HFFc6 (cell line): ENCODE measurements at places on chromosomes 1 and 21.

- DNase-seq = no peak
Observed at GRCh38 chr1:228810878-228811711, 75.8 kb downstream of the RHOU start.

- DNase-seq = no peak
Observed at GRCh38 chr1:21630571-21631343, 38.4 kb downstream of the RAP1GAP start.

DNA sequence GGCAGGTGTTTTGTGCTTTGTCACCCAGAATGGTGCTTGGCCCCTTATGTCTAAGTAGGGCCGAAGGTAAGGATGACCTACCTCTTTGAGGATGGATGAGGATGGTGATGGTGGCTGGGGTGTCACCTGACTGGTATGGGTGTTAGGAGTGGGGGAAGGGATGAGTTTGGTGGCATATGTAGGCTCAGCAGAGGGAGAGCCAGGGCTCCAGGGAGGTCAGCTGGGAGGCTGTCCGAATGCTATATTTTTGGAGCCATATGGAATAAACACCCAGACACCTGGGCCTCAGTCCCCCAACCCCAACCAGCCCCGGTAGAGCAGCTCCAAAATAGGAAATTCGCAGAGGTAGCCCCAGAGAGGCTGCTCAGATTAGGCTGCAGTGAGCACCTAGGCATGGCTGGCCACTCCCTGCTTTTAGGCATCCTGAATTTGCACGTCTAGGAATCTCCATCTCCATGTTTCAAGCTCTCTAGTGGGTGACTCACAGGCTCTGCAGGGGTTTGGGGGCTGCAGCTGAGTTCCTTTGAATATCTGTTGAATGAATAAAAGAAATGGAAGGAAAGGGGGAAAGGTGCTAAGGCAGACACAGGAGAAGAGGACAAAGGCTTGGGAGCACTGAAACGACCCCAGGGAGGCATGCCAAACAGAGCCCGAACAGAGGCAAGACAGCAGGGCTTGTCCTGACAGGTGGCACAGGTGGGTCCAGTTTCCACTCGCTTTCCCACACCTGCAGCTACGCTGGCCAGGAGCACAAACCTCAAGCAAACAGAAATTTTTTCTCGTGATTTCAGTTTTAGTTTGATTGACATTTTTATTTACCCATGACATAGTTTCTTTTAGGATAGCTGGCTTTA is 135.3 kb upstream of the EDN2 start:
- DNase-seq = no peak

- DNase-seq = no peak
Observed at GRCh38 chr1:157653494-157653873, 47.1 kb downstream of the FCRL3 start.

- peak; percentile 91 for DNase-seq
Observed at GRCh38 chr1:159889821-159890252, 10.1 kb downstream of the CFAP45 start.

DNA sequence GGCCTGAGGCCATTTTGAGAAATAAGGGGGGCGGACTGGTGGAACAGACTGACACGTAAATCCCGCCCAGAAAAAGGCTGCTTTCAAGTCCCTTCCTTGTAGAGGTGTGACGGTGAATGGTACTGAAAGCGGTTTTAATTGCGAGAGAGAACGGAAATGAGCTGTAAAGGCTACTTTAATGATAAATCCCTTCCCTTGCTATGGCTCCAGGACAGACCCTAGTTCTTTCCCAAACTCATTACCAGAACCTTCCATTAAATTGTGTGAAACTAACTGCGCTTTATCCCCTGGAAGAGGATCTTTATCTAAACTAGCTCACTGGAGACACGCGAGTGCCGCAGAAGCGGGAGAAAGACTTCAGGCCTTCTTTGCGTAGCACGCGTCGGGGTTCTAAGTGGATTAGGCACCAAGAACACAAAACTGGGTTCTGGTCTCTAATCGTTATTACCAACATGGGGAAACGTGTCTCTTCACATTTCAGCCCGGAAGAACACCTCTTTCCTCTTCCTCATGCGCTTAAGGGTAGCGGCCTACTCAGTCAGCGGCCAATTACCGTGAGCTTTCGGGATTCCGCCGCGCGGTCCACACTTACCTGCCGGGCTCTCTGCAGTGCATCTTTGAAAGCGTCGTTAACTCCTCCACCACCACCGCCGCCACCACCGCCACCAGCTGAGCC is 441 bp downstream of the FUBP1 start:
- peak; percentile 95 for DNase-seq

GRCh38 chr1:226779561-226779960 is 40.5 kb upstream of the ITPKB start:
- no peak for DNase-seq

- DNase-seq = no peak
Observed at GRCh38 chr1:235112297-235113182, 16.1 kb downstream of the TOMM20 start.

DNA sequence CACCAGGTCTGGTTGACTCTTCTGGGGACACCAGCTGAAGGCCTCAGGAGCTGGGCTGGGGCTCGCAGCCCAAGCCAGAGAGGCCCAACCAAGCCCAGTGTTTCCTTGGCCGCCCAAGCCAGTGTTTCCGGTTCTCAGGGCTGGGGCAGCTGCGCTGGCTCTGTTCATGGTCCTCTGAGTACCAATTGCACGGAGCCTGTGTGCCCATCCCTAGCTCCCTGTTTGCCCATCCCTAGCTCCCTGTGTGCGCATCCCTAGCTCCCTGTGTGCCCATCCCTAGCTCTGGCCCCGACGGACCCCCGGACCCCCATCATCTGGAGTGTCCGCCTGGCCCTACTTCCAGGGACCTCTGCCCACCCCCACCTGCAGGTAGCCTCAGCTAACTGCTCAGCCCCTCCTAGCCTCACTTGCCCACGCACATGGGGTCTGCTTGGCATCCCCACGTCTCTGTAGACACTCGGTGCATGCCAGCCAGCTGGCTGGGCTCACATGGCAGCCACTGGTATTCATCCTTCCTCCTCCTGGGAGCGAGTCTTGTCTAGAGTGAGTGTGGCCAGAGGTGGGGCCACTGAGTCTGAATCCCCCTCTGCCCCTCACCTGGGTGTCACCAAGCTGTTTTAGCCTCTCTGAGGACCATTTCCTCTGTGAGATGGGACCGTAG is 64.0 kb downstream of the WNT9A start:
- DNase-seq = no peak

DNA sequence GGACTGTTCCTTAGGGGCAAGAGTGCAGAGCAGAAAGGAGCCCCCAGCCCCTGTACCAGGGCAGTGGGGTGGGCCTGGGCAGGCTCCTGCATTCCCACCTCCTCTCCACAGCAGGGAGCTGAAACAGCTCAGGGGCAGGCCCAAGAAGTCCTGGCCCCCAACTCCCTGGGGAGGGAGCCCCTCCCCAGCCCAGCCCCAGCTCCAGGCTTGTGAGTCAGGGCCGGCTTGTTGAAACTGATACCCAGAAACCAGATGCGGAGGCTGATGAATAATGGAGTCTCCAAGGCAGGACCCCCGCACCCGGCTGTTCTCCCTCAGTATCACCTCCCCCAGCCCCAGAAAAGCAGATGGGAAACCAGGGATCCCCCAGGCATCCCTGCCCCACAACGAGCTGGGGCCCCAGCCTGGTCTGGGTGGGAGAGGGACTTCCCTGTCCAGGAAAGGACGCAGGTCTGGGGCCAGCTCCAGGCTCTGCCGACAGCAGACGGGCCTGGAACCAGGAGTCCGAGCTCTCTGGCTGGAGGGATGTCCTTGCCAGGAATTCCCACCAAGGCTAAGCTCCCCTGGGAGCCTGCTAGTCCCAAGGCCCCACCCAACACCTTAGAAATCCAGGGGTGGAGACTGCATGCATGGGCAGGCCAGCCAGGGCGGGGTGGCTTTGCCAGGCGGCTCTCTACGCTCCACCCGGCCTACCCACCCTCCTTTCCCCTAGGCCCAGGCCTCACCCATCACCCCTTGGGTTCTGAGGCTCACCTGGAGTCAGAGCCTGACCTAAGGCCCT is 2.7 kb downstream of the PLEKHG5 start:
- DNase-seq = no peak

GRCh38 chr21:19993268-19993667 is 1004.9 kb upstream of the NCAM2 start:
- no peak for DNase-seq

GRCh38 chr1:10594595-10595223 is 120.0 kb downstream of the PEX14 start:
- no peak for DNase-seq

DNA sequence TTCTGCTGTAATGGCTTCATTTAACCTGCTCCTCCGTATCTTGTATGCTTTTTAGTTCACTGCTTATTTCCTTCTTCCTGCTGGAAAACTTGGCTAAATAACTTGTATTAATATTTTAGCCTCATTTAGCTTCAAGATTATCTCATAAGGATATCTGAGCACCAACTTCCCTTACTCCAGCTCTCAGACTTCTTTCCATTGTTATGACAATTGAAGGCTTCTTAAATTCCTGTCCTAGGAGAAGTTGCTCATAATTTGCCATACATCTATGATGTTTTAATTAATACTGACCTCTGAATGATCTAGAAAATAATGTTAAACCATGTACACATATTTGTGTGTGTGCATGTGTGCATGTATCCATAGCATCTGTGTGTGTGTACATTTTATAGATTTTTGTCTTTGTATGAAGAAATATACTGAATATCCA is 1524.4 kb upstream of the TPTE start:
- DNase-seq = no peak

- no peak for DNase-seq
Observed at GRCh38 chr1:88175631-88176226, 508.3 kb upstream of the PKN2 start.

- DNase-seq = no peak
Observed at GRCh38 chr1:167467126-167467710, 51.1 kb downstream of the CD247 start.

DNA sequence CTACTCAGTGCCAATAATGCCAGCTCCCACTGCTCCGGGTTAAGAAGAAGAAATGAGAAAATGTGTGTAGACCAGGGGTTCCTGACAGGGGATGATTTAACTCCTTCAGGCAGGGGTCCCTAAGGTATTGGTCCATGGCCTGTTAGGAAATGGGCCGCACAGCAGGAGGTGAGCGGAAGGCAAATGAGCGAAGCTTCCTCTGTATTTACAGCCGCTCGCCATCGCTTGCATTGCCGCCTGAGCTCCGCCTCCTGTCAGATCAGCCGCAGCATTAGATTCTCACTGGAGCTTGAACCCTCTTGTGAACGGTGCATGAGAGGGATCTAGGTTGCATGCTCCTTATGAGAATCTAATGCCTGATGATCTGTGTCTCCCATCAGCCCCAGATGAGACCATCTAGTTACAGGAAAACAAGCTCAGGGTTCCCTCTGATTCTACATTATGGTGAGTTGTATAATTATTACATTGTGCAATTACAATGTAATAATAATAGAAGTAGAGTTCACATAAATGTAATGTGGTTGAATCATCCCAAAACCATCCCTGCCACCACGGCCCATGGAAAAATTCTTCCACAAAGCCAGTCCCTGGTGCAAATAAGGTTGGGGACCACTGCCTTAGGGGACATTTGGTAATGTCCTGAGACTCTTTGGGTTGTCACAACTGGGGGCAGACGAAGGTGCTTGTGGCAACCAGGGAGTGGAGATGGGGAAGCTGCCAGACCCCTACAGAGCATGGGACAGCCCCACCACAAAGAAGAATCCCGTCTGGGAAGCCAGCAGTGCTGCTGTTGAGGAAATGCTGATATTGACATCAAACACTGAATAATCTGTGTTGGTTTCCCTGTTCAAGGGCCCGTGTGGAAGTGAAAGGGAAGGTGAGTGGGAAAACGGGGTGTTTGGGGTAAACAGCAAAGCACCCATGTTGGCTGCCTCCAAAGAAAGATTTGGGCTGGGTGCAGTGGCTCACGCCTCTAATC is 60.8 kb downstream of the DHRS3 start:
- DNase-seq = no peak

DNA sequence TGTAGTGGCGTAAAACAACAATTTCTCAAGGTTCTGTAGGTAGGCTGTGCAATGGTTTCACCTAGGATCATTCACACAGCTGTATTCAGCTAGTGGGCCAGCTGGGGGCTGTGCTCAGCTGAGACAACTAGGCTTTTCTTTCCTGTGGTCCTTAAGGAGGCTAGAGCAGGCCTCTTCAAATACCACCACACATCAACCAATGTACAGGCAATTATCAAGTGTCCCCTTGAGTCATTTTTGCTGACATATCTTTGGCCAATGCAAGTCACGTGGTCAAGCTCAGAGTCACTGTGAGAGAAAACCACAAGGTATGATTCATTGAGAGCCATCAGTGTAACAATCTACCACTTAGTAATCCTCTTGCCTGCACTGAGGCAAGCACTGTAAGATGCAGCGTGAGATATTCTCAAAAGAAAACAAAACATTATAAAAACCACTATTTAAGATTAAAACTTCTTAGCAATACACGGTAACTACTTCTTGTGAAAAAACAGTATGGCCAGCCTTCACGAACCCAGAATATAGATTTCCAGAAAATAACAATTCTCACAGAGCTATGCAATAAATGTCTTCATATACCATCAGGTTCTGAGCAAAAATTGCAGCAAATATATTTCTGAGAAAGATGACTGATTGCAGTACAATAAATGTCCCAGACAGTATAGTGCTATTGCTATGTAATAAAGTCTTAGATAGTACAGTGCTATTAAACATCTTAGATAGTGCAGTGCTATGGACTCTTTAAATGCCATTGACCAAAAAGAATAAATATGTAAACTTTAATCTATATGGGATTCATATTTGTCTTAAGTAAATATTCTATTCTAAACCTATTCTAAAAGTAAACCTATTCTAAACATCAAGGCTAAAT is 55.3 kb downstream of the NME7 start:
- peak; percentile 97 for DNase-seq

GRCh38 chr1:65704318-65704717 is 88.4 kb upstream of the PDE4B start:
- no peak for DNase-seq

- no peak for DNase-seq
Observed at GRCh38 chr21:14115646-14116045, 95.1 kb downstream of the LIPI start.

- no peak for DNase-seq
Observed at GRCh38 chr21:27244776-27245175, 277.9 kb upstream of the ADAMTS5 start.

GRCh38 chr1:157286646-157287420 is 148.6 kb upstream of the ETV3 start:
- no peak for DNase-seq

DNA sequence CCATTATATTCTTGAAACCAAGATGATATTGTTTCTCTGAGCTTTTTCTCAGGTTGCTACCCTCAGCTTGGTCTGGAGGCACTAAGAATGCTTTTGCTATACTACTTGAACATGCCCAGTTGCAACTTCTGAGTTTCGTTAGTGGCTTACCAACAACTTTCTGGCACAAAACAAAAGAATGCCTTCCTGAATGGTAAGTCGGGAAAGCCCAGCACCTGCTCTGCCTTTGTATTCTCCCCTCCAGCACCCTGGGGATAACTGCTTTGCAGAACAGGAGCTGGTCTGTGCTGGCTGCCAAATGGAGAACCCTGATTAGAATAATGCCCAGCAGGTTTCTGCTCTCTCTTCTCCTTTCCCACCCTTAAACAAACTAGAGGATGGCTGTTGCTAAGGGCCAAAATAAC is 149.3 kb downstream of the TGFB2 start:
- no peak for DNase-seq

DNA sequence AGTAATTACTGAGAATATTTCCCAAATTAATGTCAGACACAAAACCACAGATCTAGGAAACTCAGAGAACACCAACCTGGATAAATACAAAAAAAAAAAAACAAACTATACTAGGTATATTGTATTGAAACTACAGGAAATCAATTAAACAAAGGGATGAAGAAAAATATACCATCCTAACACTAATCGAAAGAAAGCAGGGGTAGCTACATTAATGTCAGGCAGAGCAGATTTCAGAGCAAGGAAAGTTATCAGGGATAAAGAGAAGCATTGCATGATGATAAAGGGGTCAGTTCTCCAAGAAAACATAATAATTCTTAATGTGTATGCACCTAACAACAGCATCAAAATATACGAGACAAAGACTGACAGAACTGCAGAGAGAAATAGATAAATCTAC is 89.9 kb downstream of the TOMM20 start:
- DNase-seq = no peak
